ENCODE measurements at places on chromosomes 13 and 19. TPM values are rescaled to one million over a fixed set of nuclear protein-coding genes. Genes with fewer than 3 reads are reported as not detected.

The CBY2 gene
- not detected for total RNA-seq

The LGI4 gene
- total RNA-seq: 0.13 TPM

The KCNRG gene
- total RNA-seq: 0.71 TPM

The KLK7 gene
- not detected for total RNA-seq

The MUC16 gene
- total RNA-seq: 0.23 TPM

The HSD17B14 gene
- 13.0 TPM for total RNA-seq

The KLK11 gene
- total RNA-seq: not detected

The FBXO27 gene
- total RNA-seq: 2.8 TPM

The TGDS gene
- 7.7 TPM for total RNA-seq

The COL5A3 gene
- 3.2 TPM for total RNA-seq

The PTGER1 gene
- total RNA-seq: not detected

The SOHLH2 gene
- not detected for total RNA-seq

The IL4I1 gene
- total RNA-seq: 1.4 TPM

The ZNF534 gene
- not detected for total RNA-seq

The SRRM5 gene
- 0.80 TPM for total RNA-seq

The ZNF729 gene
- not detected for total RNA-seq

The GRIK5 gene
- 0.43 TPM for total RNA-seq

The OR7C1 gene
- not detected for total RNA-seq

The IZUMO2 gene
- total RNA-seq: not detected

The SLC27A5 gene
- total RNA-seq: 28.9 TPM

The PGLYRP1 gene
- total RNA-seq: not detected

The ACER1 gene
- not detected for total RNA-seq

The C5AR2 gene
- total RNA-seq: 9.5 TPM

The NLRP4 gene
- not detected for total RNA-seq

The TEX29 gene
- total RNA-seq: not detected

The ZNF345 gene
- total RNA-seq: not detected

The NCR1 gene
- total RNA-seq: not detected

The ZNF579 gene
- total RNA-seq: 28.4 TPM

The KASH5 gene
- not detected for total RNA-seq
